ENCODE measurements at places on chromosomes 7 and 10. TPM values are rescaled to one million over a fixed set of nuclear protein-coding genes. Genes with fewer than 3 reads are reported as not detected.

The NACAD gene
- 0.68 TPM for total RNA-seq

The UMAD1 gene
- total RNA-seq, result 11.1 TPM

The ATXN7L1 gene
- 17.0 TPM for total RNA-seq

The NCOA4 gene
- total RNA-seq, result 47.4 TPM

The BTBD16 gene
- not detected for total RNA-seq

The SPDYE5 gene
- total RNA-seq, result not detected

The HOXA6 gene
- total RNA-seq, result not detected

The CNPY1 gene
- total RNA-seq, result not detected

The CDC14C gene
- not detected for total RNA-seq

The SEMA3A gene
- total RNA-seq, result 1.3 TPM

The ALDH18A1 gene
- 11.4 TPM for total RNA-seq

The CDHR3 gene
- 4.4 TPM for total RNA-seq

The SLC29A3 gene
- total RNA-seq, result 2.9 TPM

The HGF gene
- total RNA-seq, result not detected

The LLCFC1 gene
- not detected for total RNA-seq

The IFIT1 gene
- 1.9 TPM for total RNA-seq

The SPDYE2B gene
- total RNA-seq, result not detected

The CYTH3 gene
- total RNA-seq, result 12.1 TPM

The BMPR1A gene
- 1.6 TPM for total RNA-seq

The ACHE gene
- total RNA-seq, result 7.7 TPM

The PARD3 gene
- total RNA-seq, result 0.35 TPM

The SLC39A12 gene
- total RNA-seq, result not detected

The ANKRD7 gene
- total RNA-seq, result not detected

The SLC26A3 gene
- not detected for total RNA-seq

The SMURF1 gene
- total RNA-seq, result 42.5 TPM

The NEUROD6 gene
- not detected for total RNA-seq

Data from CD8-positive, alpha-beta T cell (primary cell).